Aorta (tissue), 5 donors: ENCODE measurements at places on chromosomes 4 and X. TPM values are rescaled to one million over a fixed set of nuclear protein-coding genes. Genes with fewer than 3 reads are reported as not detected.
A peak's percentile ranks its signal among the peaks of the same experiment; 100 is the strongest.

DNA sequence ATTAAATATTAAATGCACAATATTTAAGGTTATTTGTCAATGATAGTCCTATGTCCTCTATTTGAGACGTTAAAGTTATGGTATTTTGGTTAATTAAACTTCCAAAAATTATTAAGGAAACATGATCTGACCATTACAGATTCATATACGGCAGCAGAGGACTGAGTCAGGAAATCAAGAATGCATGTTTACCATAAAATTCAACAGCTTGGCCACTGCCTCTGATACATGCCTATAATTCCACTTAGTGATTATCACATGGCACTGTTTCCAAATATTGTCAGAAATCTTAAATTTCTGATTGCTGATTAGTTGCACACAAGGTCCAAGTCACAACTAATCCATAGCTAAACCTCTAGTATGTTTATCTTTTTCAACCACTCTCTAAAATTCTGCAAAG, 232.2 kb upstream of the UGT8 start:
- no peaks in the 10 kb centered on the region for H3K4me1 ChIP-seq
- H3K27me3 ChIP-seq = no peaks in the 10 kb centered on the region

DNA sequence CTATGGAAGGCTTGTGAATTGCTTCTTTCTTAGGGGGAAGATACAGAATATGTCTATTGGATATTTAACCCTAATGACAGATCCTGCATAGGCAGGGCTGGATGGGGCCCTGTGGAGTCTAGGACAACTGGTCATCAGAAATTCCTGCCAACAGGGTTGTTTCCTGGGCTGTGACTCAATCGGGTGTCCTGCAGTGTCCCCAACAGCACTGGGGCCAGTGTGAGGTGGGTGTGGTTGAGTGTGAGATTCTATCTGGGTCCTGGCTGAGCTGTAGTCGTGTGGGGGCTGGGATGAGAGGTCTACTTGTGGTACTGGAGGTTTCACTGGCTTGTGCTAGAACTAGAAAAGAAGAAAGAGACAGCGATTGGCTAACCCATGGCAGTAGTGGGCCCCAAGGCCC, 87.3 kb upstream of the WDR1 start:
- H3K36me3 ChIP-seq = no peaks in the 10 kb centered on the region
- DNase-seq = no peak
- H3K27me3 ChIP-seq = no peaks in the 10 kb centered on the region

DNA sequence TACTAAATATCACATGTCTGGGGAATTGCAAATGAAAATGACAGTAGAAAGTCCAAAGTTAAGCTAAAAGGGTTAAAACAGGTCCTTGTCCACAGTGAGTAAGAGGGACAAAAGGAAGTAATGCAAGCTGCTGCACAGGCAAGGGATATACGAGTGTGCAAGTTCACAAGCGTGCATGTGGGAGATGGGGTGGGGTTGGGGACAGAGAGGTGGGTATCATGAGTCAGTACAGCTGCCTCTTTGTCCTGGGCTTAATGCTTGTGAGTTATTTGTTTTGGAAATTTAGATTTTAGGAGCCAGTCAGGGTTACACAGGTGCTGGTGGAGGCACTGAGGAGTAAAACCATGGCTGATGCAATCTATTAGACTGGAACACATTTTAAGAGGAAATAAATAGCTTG, 3.3 kb upstream of the GPRASP2 start:
- H3K4me3 ChIP-seq = no peak overlapping the region
- H3K4me1 ChIP-seq = no peaks in the 10 kb centered on the region
- H3K36me3 ChIP-seq = no peaks in the 10 kb centered on the region
- no peak for DNase-seq
- H3K27ac ChIP-seq = no peak overlapping the region

DNA sequence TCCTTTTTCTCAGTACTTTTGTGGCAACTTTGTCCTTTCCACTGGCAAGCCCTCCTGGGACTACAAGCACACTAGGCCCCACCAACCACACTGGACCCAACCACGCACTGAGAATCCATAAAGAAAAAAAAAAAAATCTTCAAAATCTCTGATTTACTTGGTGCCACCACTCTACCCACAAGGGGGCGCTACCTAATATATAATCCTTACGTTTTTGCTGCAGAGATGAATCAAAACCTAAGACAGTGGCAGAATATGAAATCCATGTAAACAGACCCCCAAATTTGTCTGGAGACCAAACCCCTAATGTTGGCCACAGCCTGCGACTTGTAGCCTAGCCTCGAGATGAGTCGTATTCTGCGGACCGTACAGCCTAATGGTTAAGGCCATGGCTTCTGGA, 63.5 kb upstream of the ARHGAP36 start:
- no peak for DNase-seq
- H3K27me3 ChIP-seq = no peaks in the 10 kb centered on the region
- no peak overlapping the region for H3K27ac ChIP-seq
- H3K4me3 ChIP-seq = no peak overlapping the region
- no peaks in the 10 kb centered on the region for H3K4me1 ChIP-seq

GRCh38 chr4:11469650-11470437, 41.1 kb upstream of the HS3ST1 start:
- H3K4me1 ChIP-seq = no peaks in the 10 kb centered on the region
- H3K4me3 ChIP-seq = no peak overlapping the region
- H3K27me3 ChIP-seq = no peaks in the 10 kb centered on the region
- DNase-seq = no peak
- H3K27ac ChIP-seq = no peak overlapping the region

GRCh38 chrX:5936438-5936837, 292.2 kb downstream of the NLGN4X start:
- no peak overlapping the region for H3K4me3 ChIP-seq
- H3K4me1 ChIP-seq = peaks cover 3% of the 10 kb centered on the region
- H3K27ac ChIP-seq = no peak overlapping the region
- H3K27me3 ChIP-seq = no peaks in the 10 kb centered on the region
- no peaks in the 10 kb centered on the region for H3K36me3 ChIP-seq
- DNase-seq = no peak

DNA sequence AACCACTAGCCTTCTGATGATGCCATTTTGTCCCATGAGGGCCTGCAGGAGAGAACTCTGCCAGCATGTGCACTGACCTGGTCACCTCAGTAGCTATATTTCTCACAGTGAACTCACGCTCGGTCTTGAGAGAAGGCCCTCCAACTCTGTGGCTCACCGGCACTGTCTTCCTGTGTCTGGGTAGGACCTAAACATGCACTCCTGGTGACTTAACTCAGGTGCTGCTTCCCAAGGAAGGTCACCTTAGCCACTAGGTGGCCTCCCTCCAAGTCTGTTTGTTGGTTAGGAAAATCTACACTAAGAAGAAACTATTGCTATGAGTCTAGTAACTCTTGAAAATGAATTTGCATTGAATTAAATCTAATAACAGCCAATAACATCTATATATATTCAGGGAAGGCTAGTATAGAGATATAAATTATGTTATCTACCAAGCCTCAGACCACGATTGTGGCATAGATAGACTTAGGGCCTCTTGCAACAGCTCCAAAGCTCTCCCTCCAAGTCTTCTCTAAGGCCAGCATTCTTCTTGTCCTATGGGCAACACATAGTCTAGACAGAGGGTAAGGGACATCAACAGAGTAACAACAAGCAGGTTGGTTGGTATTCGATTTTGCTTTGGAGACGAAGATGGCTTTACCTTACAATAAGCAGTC, 24.7 kb downstream of the TLR10 start:
- H3K4me3 ChIP-seq = no peak overlapping the region
- no peak overlapping the region for H3K27ac ChIP-seq
- DNase-seq = no peak

DNA sequence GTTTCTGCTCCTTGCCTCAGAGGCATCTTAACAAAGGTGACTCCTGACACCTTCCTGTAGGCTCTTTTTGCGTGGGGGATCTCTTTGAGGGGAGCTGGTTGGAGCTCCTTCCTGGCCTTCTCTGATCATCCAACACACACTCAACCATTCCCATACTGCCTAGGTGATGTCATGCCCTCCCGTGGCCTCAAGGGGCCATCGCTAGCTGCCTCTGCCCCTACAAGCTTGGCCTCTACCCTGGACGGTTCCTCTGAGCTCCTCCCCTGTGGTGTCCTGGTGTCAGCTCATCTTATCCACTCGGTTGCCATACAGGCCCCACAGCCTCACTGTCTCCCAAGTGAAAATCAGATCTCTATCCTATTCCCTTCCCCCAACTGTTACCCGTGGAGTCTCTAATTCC, 13.7 kb upstream of the ZNF185 start:
- no peak for DNase-seq
- H3K4me3 ChIP-seq = no peak overlapping the region
- no peaks in the 10 kb centered on the region for H3K27me3 ChIP-seq

- no peaks in the 10 kb centered on the region for H3K36me3 ChIP-seq
- no peaks in the 10 kb centered on the region for H3K27me3 ChIP-seq
- H3K4me1 ChIP-seq = no peaks in the 10 kb centered on the region
- no peak overlapping the region for H3K27ac ChIP-seq
- no peak for DNase-seq
- no peak overlapping the region for H3K4me3 ChIP-seq
These were observed 156.5 kb upstream of the DKK2 start for GRCh38 chr4:107192601-107193000.

DNA sequence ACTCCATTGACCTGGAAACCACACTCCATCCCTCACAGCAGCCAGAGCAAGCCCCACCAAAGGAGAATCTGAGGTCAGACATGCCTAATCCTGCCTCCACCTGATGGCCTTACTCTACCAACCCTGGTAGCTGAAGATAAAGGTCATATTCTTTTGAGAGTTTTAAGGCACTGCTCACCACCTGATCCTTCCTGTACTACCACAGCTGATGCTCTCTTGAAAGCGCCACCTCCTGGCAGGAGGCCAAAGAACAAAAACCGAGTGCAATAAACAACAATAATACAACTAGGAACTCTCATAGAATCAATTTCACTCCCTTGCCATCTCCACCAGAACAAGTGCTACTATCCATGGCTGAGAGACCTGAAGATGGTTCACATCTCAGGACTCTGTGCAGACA, 301.6 kb downstream of the NAF1 start:
- H3K27me3 ChIP-seq = no peaks in the 10 kb centered on the region
- no peak for DNase-seq
- H3K4me3 ChIP-seq = no peak overlapping the region

DNA sequence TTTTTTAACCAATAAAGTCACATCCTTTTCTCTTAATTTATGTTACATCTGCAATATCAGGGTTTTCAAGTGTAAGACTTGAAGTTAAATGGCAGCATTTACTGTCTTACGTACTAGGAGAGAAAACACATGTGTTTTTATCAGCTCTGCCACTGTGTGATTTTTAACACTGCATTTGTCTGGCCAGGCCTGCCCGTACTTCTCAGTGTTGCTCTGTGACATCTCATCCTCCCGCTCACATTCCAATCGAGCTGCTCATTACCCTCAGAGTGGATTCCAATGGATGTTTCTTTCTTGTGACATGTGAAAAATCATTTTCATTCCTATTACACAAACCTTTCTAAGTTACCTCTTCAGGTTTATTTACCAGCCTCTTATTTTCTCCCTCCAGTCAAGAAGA, 420.3 kb downstream of the FAT4 start:
- H3K4me1 ChIP-seq = no peaks in the 10 kb centered on the region
- no peak overlapping the region for H3K4me3 ChIP-seq
- no peak for DNase-seq
- no peaks in the 10 kb centered on the region for H3K36me3 ChIP-seq
- H3K27me3 ChIP-seq = no peaks in the 10 kb centered on the region

GRCh38 chr4:157291071-157291470, 70.5 kb downstream of the GRIA2 start:
- H3K4me1 ChIP-seq = no peaks in the 10 kb centered on the region
- no peak overlapping the region for H3K4me3 ChIP-seq
- H3K36me3 ChIP-seq = no peaks in the 10 kb centered on the region
- H3K27ac ChIP-seq = no peak overlapping the region

- H3K27me3 ChIP-seq = no peaks in the 10 kb centered on the region
- no peak overlapping the region for H3K27ac ChIP-seq
- peak overlapping the region; percentile 60 for H3K4me3 ChIP-seq
- DNase-seq = no peak
- no peaks in the 10 kb centered on the region for H3K36me3 ChIP-seq
These were observed 1.0 kb downstream of the TBCK start for GRCh38 chr4:106314960-106315359.

DNA sequence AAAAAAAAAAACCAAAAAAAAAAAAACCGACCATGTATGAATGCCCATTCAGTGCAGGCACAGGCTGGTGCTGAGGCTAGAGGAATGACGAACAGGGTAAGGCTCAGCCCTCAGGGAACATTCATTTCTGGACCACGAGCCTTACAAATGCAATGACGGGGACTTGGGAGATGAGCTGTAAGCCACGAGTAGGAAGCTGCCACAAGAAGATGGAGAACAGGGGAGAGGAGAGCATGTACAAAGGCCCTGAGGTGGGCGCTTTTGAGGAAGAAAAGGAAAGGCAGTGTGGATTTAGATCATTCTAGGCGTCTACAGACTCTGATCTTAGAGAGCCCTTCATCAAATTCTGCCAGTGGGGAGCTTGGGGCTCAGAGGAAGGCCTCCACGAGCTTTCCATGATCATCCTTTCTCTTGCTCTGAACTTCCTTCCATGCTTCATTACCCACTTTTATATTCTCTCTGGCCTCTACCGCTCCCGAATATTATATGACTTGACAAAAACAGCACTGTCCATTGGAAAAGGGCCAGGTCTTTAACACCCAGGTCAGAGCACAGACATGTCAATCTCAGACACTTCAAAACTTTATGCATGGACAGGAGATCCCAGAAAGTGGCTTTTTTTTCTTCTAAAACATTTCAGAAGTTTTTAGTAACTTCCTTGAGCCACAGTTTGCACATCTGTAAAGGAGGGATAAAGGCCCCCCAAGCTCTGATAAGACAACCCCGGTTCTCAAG, 3.3 kb upstream of the ZNF518B start:
- H3K27me3 ChIP-seq = no peaks in the 10 kb centered on the region
- no peaks in the 10 kb centered on the region for H3K4me1 ChIP-seq
- H3K36me3 ChIP-seq = no peaks in the 10 kb centered on the region
- no peak overlapping the region for H3K27ac ChIP-seq
- H3K4me3 ChIP-seq = no peak overlapping the region
- DNase-seq = no peak

- no peak for DNase-seq
- no peaks in the 10 kb centered on the region for H3K4me1 ChIP-seq
- no peaks in the 10 kb centered on the region for H3K36me3 ChIP-seq
- H3K4me3 ChIP-seq = no peak overlapping the region
These were observed 125.4 kb downstream of the ZNF330 start for GRCh38 chr4:141346144-141346543.

- no peak overlapping the region for H3K4me3 ChIP-seq
- no peaks in the 10 kb centered on the region for H3K27me3 ChIP-seq
- H3K4me1 ChIP-seq = no peaks in the 10 kb centered on the region
- DNase-seq = peak; percentile 55
- no peaks in the 10 kb centered on the region for H3K36me3 ChIP-seq
- peak overlapping the region; percentile 95 for H3K27ac ChIP-seq
These were observed 3.8 kb downstream of the G6PD start for GRCh38 chrX:154542723-154543424.

- no peaks in the 10 kb centered on the region for H3K36me3 ChIP-seq
- no peaks in the 10 kb centered on the region for H3K27me3 ChIP-seq
- H3K4me3 ChIP-seq = no peak overlapping the region
- no peak overlapping the region for H3K27ac ChIP-seq
These were observed 62.9 kb downstream of the RHOXF2B start for GRCh38 chrX:120014354-120015130.

The RASSF6 gene
- not detected for total RNA-seq

The HGFAC gene
- 0.18 TPM for total RNA-seq

The OPN1MW gene
- total RNA-seq = not detected

The TMEM271 gene
- not detected for total RNA-seq

The SGCB gene
- 72.6 TPM for total RNA-seq

The SSX3 gene
- total RNA-seq = not detected

The TCEAL8 gene
- 50.1 TPM for total RNA-seq

The SPIN2B gene
- 11.0 TPM for total RNA-seq

The SHROOM2 gene
- 2.5 TPM for total RNA-seq

The TFE3 gene
- total RNA-seq = 70.6 TPM

The NPFFR2 gene
- total RNA-seq = not detected
